H7 (cell line): ENCODE measurements at places on chromosomes 5 and 9. TPM values are rescaled to one million over a fixed set of nuclear protein-coding genes. Genes with fewer than 3 reads are reported as not detected.

Gene PCAT7
- total RNA-seq: 1.3 and 2.3 TPM in 2 replicates

Gene ERAP2
- total RNA-seq: 0.67 TPM in 1 of 2 replicates, not detected in the other

Gene EIF4E1B
- 0.33 and 0.97 TPM in 2 replicates for total RNA-seq

Gene EDIL3
- total RNA-seq: 46.0 and 71.3 TPM in 2 replicates
